ENCODE measurements at places on chromosomes 1 and 21.

- no peak for DNase-seq
Measured at GRCh38 chr1:162561616-162562469, at the start of gene UAP1. TSS of gene UAP1 (plus strand) at chr1:162561722. CDS start at chr1:162566069, 4,347 bp downstream.

- peak; percentile 8 for DNase-seq
Measured at GRCh38 chr1:172843444-172843843, 184.5 kb downstream of the FASLG start.

GRCh38 chr1:156493154-156493631 is 7.4 kb downstream of the MEF2D start:
- no peak for DNase-seq

GRCh38 chr1:30085811-30086770 is 637.3 kb downstream of the MATN1 start:
- DNase-seq = peak; percentile 28

- peak; percentile 71 for DNase-seq
Measured at GRCh38 chr1:56584910-56585528, 5.7 kb upstream of the PLPP3 start.

DNA sequence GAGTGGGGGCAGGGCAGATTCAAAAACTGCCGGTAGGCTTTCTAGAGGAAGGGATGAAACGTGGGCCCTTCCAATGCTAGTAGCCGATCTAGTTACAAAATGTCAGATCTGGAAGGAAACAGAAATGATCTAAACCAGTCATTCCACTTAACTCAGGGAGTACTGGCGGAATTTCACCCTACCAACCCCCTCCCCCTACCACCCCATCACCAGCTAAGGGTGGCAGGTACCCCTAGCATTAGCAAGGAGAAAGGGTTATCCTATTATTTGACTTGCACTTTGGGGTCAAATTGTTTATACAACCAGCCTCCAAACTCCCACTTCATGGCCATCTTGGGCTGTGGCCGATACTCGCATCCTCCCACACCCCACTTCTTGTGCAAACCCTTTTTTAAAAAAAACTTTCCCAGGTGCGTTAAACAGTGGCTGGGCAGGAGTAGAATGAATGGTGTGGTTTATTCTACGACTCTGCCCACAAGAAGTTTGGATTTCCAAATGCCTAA is 644 bp upstream of the MRPL24 start:
- no peak for DNase-seq

GRCh38 chr1:58942759-58943191 is 158.9 kb upstream of the JUN start:
- DNase-seq = no peak

DNA sequence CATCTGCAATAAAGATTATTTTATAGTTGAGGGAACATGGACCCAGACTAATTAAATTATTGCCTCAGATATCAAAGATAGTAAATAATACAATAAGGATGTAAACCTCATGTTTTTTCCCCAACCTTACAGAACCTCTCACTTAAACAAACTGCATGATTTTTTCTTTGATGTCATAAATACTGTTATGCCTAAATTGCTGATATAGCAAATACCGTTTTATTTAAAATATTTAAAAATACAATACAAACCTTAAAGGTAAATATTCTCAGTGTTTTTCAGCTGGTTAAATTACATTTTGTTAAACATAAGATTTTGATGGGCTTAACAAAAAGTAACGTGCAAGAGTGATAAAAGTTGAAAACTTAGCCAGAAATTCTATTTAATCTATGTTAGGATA is 24.4 kb upstream of the RGS2 start:
- DNase-seq = no peak

DNA sequence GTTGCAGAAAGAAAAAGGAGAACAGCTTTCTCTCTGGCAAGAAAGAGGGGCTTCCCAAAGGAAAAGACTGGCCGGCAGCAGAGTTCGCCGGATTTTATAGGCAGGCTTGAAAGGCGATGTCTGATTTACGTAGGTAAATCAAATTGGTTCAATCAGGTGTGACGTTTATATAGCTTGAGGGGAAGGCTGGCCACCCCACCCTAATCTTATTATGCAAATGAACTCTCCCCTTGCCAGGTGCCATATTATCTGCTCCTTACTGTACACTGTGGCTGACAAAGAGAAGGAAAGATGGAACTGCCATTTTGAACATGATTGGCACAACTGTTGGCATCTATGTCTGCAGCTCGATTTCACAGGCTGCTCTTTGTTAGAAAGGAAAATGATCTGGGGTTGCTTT is 16.8 kb upstream of the INTS3 start:
- DNase-seq = no peak

- DNase-seq = peak; percentile 86
Measured at GRCh38 chr1:173420330-173420806, 56.8 kb upstream of the PRDX6 start.

GRCh38 chr1:58762806-58763205 is 21.0 kb downstream of the JUN start:
- no peak for DNase-seq

DNA sequence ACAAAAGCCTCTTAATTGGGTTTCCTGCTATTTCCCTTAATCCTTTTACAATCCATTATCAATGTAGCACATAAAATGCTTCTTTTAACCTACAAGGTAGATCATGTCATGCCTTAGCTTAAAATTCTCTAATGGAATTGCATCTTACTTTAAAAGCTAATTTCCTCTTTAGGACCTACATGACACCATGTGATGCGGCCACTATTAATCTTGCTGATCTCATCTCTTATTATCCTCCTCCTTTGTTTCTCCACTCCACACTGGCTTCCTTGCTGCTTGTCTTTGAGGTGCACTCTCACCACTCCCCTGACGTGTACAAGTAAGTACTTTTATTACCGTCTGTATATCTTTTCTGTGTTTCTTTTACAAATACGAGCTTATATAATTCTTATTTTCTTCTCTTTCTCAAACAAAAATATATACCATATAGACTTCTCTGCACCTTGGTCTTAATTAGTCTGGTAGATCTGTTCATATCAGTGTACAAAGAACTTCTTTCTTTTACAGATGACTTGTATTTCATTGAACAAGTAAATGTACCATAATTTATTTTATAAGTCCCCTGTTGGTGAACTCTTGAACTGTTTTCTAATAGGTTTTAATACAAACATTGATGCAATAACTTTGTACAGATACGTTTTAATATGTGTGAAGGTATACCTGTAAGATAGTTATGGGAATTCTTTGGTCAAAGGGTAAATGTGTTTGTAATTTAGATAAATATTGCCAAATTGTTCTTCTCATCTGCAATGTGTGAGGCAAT is 28.2 kb downstream of the GPR88 start:
- no peak for DNase-seq

DNA sequence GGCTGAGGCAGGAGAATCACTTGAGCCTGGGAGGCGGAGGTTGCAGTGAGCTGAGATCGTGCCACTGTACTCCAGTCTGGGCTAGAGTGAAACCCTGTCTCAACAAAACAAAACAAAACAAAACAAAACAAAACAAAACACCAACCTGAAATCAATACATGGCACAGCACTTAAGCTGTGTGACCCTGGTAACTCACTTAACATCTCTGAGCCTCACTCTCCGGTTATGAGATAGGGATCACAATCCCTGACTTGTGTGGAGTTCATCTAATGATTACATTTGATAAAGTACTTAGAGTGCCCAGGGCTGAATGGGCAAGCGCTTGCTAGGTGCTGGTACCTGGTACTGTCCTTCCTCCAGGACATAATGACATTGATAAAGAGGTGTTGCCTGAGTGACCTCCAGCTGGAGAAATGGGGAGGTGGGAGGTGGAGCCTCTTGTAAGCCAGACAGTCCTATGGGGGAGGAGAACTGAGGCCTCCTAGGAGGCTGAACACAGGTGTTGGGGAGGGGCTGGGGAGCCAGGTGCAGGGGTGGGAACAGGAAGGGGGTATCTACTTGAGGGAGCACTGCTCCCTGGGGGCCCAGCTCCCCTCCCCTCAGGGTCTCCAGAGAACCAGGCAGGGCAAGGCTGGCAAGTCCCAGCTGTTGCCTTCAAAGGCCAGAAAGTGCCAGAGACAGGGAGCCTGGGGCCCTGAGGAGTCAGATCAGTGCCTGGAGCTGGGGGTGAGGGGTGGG is 17.9 kb downstream of the FOXO6 start:
- no peak for DNase-seq

GRCh38 chr1:18486195-18486594 is 5.5 kb downstream of the KLHDC7A start:
- no peak for DNase-seq

GRCh38 chr1:20136249-20136648 is 2.9 kb upstream of the PLA2G2F start:
- DNase-seq = no peak

DNA sequence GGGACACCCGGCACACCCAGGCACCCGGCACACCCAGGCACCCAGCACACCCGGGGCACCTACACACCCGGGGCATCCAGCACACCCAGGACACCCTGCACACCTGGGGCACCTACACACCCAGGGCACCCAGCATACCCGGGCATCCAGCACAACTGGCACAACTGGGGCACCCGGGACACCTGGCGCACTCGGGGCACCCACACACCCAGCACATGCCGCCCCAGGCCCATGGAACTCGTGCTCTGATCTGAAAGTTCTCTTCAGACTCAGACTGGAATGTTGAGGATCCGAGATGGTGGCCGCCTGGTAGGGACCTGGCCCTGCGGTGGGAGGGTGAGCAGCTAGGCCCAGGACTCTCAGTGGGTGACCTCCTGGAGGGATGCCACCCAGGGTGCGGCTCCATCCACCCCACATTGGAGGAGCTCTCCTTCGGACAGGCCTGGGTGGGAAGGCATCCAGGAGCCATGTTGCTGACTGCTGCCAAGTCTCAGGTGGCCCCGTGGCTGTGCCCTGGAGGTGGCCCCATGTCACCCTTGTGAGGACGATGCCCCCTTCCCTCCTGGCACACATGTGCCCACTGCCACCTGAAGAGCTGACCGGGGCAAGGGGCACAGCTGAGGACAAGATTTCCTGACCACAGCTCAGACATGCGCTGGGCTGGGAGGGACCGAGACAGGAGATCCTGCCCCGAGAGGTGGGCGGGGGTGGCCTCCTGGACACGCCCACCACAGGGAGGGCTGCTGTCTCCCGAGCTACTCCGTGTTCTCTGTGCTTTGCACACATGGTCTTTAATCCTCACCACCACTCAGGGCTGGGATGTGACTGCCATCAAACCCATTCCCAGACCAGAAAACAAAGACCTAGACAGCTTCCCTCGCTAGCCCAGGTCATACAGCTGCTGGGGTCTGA is 37.0 kb downstream of the UBE2G2 start:
- DNase-seq = no peak

GRCh38 chr1:164592634-164593033 is 33.6 kb downstream of the PBX1 start:
- no peak for DNase-seq

DNA sequence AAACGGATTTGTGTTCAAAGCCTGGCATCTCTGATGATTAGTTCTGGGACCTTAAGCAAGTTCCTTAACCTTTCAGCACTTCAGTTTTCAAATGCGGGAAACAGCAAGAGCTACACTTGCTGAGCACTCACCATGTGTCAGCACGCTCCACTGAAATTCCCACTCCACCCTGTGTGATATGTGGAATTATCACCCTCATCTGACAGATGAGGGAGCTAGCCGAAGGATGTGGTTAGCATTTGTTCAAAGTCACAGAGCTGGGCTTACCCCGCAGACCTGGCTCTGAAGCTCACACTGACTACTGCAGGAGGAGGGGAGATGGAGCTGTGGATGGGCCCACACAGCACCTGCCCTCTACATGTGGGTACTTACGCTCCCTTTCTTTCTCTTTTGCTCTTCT is 29.1 kb downstream of the IL12RB2 start:
- DNase-seq = no peak

- peak; percentile 71 for DNase-seq
Measured at GRCh38 chr1:41416552-41417334, 55.5 kb downstream of the FOXO6 start.

GRCh38 chr1:12179111-12179519 is 12.3 kb downstream of the TNFRSF1B start:
- peak; percentile 91 for DNase-seq

DNA sequence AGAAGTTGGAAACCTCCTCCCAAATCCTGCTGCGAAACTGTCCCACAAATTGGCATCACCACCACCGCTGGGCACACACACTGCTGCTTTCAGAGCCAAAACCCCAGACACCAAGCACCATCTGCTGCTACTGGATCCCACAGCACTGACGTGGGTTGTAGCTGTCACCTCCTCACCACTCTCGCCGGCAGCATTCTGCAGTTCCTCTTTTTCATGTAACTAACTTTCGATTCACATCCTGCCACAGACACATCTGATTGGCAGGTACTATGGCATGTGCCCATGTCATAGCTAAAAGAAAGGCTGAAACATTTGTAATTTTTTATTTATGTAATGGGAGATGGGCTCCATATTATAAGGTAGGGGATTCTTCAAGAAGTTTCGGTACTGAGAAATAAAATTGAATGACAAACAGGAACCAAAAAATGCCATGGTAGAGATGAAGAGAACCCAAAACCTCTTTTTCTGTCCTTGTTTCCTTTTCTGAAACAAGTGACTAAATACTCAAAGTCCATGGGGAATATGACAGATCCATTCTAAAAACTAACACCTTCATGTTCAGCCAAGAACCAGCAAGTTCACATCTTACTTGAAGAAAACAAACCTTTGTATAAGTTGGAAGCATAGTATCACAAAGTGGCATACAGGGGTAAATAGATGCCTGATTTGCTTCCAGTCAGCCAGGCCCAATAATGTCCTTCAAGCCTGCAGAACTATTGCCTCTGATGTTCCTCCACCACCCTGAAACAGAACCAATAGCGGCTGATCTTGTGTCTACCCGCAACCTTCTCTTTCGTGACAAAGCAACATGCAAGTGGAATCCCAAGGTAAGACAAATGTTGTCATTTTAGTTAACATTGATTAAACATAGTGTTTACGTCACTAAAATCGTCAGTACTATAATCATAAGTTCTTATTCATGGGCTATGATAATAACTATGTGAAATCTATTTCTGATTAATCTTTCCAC is 26.6 kb upstream of the RGS13 start:
- DNase-seq = peak; percentile 94

DNA sequence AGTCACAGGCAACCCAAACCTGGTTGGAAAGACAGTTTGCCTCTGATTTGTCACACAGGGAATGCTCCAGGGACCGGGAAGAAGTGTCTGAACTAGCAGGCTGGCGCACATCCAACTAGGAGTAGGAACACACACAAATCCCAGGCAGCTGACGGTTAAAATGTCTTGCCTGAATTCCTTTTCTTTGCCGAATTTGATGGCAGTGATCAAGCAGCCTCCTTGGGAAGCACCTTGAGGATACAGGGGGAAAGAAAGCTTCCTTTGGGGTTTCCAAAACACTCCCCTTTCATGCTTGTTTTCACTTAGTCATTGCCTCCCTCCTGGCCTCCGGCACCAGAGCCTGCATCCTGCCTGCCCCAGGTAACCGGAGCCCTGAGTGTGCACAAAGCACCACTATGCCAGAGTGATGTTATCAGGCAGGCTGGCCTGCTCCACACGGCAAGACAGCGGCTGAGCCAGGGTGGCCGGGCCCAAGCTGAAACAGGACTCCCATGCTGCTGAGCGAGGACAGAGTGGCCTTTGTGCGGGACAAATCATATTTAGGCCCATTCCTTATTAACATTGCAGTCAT is 193.8 kb downstream of the LMX1A start:
- DNase-seq = no peak
